ENCODE measurements at places on chromosomes 3 and 15.

GRCh38 chr3:81300324-81300927, 461.0 kb downstream of the GBE1 start:
- DNase-seq: no peak

DNA sequence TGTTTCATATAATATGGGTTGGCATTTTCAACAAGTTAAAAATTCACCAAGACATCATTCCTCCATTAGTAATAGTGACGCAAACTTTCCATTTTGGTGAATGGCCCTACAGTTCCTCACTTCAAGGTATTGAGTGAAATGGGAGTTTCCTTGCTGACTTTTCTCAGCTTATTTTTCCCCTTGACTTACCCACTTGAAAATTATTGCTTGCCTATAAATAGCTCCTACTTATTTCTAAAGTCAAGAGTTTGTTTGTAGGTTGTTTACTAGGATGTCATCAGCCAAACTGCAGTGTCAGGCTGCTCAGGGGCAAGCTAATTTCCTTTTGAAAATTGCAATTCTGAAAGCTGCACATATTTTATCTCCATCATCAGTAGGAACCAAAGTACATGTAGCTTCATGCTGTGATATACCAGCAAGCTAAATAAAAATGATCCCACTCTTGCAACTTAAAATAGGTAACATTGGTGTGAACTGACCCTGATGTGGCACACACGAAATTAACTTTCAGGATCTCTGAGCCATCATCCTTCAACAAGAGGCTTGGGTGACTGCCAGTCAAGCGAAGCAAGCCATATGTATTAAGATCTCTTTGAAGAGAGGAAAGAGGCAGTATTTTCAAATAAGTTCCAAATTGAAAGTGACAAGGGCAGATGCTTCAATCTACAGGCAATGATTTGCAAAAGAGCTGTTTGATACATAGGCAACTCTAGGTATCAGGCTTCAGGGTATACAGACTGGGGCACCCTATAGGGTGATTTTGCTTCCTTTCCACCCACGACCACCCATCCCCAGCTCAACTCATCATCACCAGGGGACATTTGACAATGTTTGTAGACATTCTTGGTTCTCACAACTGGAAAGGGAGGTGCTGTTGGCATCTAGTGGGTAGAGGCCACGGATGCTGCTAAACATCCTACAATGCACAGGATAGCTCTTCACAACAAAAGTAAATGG, 66.8 kb upstream of the RASGRP1 start:
- DNase-seq: no peak

GRCh38 chr3:52195823-52196331, 2.1 kb upstream of the ALAS1 start:
- no peak for DNase-seq

GRCh38 chr15:95113041-95113440, 881.7 kb downstream of the MCTP2 start:
- DNase-seq: no peak

- DNase-seq: no peak
Observed at GRCh38 chr3:128804017-128804810, 75.2 kb upstream of the ACAD9 start.

GRCh38 chr3:39870706-39871105, 61.3 kb downstream of the MYRIP start:
- DNase-seq: no peak

DNA sequence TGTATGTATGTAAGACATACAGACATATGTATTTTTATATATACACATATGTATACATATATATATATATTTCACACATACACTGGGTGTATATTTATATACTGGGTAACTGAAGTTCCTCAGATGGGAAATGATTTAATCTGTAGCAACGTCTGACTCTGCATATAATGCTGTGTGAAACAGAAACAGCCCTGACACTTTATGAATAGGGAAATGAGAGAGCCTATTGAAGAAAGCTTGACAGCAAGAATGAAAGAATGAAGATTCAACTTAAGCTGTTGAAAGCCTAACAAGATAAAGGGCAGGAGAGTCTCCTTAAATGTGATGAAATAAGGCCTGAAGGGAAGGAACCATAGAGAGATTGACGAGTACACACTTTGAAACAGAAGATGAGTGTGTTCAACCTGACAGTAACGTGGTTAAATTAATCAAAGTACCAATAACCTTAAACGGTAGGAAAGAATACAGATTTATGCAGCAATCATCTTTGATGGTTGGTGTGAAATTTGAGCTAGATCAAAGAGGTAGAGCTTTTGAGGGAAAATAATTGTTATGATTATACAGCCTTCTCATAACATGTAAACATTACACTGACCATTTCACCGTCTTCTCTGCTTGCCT, 169.9 kb downstream of the MECOM start:
- DNase-seq: no peak
